ENCODE measurements at places on chromosomes 6 and 20. TPM values are rescaled to one million over a fixed set of nuclear protein-coding genes. Genes with fewer than 3 reads are reported as not detected.

The GINS1 gene
- total RNA-seq, result 10.3 TPM

The TSBP1 gene
- not detected for total RNA-seq

The COL9A3 gene
- 2.7 TPM for total RNA-seq

The CLPSL2 gene
- total RNA-seq, result not detected

The OR12D3 gene
- not detected for total RNA-seq

The EYA2 gene
- 0.35 TPM for total RNA-seq

Data from Calu3 (cell line).